ENCODE measurements at places on chromosomes 1 and 21.

DNA sequence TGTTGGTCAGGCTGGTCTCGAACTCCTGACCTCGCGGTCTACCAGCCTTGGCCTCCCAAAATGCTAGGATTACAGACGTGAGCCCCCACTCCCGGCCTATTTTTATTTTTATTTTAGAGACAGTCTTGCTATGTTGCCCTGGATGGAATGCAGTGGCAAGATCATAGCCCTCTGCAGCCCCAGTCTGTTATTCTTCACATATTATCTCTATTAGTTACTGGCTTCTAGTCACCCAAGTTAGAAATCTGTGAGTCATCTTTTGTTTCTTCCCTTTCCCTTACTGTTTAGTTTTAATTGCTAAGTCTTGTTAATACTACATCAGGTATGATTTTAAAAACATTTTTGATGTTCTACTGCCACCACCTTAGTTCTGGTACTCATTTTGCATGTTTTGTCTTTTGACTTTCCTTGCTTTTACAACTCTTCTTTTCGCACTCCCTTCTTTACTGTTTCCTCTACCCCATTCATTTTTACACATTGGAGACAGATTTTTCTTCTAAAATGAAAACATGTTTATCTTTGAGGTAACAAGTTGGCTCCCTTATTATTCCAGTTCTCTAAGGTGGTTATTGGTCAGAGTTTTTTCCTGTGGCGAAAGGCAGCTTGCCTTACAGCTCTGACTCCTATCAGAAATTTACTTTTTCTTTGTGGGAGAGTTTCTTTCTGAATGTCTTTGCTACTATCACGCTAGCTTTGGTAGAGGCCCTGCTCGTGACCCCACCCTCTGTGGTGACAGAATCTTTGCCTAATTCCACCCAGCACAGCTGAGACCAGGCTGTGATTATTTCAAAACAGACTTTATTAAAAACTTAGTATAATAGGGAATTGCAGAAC lies 19.5 kb downstream of the ZMYM4 start:
- DNase-seq: no peak

DNA sequence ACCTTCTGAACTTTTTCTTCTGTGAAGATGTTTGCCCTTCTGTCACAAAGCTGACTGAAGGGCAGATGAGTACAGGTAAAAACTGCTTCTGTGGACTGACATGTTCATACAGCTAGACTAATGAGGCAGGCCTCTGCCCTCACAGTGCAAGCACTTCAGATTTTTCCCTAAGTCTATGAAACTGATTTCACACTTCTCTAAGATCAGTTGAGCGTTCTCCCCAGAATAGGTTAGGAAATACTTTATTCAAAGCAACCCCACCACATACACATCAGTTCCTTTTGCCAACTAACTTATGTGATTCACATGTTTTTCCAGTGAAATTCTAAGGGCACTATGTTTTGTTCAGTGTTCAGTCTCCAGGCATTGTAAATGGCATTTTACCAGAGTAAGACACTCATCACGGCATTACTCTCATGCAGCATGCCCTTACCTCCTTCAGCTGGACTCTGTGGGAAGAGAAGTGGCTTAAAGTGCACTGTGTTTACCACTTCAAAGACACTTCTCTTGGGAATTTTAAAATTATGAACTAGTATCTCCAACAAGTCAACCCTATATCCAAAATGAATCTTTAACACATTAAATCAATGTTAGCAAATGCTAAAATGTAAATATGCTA lies 5.4 kb upstream of the PSMG1 start:
- DNase-seq: no peak

GRCh38 chr1:115411371-115412063 lies 73.5 kb upstream of the NGF start:
- no peak for DNase-seq

GRCh38 chr1:19055701-19056100 lies 99.2 kb upstream of the IFFO2 start:
- no peak for DNase-seq

- peak; percentile 41 for DNase-seq
Measured at GRCh38 chr1:10074059-10074851, 41.5 kb downstream of the UBE4B start.

- no peak for DNase-seq
Measured at GRCh38 chr1:224852901-224853568, 76.4 kb upstream of the DNAH14 start.

- no peak for DNase-seq
Measured at GRCh38 chr1:10001016-10001665, 4.1 kb downstream of the RBP7 start.

- DNase-seq: no peak
Measured at GRCh38 chr1:19507516-19507915, 22.2 kb upstream of the CAPZB start.

DNA sequence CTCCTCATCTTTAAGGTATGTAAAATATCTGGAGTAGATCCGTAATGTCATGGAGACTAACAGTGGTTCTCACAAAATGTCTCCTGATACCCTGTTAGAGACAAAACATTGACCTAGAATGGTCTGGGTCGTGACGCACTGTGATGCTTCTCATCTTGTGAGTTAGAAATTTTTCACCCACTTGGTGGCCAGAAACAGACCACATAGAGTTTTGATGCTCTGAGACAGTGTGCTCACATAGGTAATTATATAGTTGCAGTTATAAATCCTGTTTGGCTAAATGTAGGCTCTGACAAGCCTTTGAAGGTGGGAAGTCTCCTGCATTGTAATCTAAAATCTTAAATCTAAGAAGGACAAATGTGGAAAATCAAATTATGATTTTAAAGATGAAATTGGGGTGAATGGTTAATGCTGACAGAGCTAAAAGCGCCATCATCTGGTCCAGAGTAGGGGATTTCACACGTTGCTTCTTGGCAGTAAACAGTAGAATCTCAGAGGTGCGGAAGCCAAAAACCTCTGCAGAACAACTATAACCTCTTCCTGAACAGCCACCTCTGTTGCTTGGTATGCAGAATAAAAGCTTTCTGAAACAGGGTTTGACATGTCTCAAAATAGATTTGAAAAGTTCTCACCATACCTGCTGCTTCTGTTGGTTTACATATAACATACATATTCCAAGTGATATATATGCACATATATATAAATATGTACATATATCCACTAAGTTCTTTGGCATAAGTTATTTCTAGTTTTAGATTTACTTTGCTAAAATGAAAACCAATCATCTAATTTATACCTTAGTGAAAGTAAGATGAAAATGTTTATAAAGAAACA lies 17.1 kb downstream of the RPAP2 start:
- DNase-seq: no peak

- no peak for DNase-seq
Measured at GRCh38 chr1:216330262-216330661, 93.0 kb downstream of the USH2A start.

GRCh38 chr1:21645550-21645949 lies 23.6 kb downstream of the RAP1GAP start:
- no peak for DNase-seq

- no peak for DNase-seq
Measured at GRCh38 chr1:186142916-186143315, 232.1 kb downstream of the TPR start.

GRCh38 chr21:15809818-15810217 lies 80.0 kb downstream of the USP25 start:
- no peak for DNase-seq

- DNase-seq: peak; percentile 71
Measured at GRCh38 chr1:30757352-30758120, at the start of gene LAPTM5. TSS of gene LAPTM5 (minus strand) at chr1:30757774. CDS start at chr1:30757745, 29 bp downstream.

- DNase-seq: no peak
Measured at GRCh38 chr1:110798691-110799256, 74.2 kb upstream of the CD53 start.

DNA sequence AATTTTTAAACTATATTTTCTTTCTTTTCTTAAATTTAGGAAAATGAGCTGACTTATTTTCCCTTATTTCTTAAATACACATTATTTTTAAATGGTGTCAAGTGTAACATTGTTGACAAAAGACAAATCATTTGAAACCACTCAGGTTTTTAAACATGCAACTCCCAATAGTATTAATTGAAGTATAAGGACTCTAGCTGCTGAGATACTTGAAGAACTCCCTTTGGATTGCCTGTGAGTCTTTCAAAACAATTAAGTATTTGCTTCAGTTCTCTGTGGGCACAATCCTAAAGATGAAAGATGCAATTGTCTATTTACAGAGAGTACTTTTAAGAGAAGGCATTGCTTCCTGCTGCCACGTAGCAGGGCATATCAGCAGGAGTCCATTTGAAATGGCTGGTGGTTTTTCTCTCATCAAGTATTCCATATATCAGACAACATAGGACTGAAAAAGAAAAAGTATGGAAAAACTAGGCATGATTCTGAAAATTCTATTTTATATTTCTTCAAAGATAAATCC lies 373.4 kb downstream of the NEGR1 start:
- DNase-seq: no peak

DNA sequence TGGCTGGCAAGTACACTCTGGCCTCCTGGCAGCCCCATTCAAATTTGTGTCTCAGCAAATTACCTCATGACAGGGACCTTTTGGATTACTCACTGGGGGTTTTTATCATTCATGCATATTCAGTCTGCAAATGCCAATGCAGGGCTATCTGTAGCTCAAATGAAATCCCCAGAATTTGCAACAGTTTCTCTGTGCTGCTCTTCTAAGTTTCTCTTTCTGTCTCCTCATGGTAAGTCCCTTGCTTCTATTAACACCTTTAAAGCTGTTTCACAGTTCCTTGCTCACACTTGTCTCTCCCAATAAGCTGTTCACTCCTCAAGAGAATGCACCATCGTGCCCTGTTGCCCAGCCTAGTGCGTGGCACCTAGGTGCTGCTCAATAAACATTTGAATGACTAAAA lies 3.3 kb upstream of the FAM78B start:
- DNase-seq: peak; percentile 18

GRCh38 chr1:209335178-209335577 lies 248.3 kb upstream of the CAMK1G start:
- no peak for DNase-seq

DNA sequence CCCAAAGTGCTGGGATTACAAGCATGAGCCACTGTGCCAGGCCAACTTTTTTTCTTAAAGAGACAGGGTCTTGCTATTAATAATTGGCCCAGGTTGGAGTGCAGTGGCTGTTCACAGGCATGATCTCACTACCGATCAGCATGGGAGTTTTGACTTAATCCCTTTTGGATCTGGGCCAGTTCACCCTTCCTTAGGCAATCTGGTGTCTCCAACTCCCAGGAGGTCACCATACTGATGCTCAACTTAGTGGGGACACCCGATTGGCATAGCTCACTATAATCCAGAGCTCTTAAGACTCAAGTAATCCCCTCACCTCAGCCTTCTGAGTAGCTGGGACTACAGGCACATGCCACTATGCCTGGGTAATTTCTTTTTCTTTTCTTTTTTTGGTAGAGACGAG lies 64.2 kb upstream of the SCYL3 start:
- no peak for DNase-seq

DNA sequence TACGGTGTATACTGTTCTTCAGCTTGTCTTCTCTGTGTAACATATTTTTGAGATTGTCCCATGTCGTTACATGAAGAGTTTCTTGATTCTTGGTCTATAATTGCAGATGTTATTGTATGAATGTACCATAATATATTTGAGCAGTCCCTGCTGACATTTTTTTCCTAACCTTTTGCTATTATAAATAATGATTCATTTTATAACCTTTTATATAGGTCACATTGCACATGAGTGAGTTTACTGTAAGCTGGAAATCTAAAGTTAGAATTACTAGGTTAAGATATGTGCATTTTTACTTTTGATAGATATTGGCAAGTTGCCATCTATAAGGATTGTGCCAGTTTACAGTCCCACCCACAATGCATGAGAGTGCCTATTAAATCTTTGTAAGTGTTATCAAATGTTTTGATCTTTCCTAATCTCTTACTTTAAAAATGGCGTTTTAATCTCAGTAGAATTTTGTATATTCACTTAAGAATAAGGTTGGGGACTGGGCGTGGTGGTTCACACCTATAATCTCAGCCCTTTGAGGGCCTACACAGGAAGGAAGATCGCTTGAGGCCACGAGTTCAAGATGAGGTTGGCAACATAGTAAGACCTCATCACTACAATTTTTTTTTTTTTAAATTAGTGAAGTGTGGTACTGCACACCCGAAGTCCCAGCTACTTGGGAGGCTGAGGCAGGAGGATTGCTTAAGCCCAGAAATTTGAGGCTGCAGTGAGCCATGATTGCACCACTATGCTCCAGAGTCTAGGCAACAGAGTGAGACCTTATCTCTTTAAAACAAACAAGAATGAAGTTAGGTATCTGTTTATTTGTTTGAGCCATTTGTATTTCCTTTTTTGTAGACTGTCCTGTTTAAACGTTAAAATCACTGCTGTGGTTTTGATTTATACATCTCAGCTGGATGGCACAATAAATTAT lies 36.5 kb downstream of the ZMYM1 start:
- DNase-seq: no peak

DNA sequence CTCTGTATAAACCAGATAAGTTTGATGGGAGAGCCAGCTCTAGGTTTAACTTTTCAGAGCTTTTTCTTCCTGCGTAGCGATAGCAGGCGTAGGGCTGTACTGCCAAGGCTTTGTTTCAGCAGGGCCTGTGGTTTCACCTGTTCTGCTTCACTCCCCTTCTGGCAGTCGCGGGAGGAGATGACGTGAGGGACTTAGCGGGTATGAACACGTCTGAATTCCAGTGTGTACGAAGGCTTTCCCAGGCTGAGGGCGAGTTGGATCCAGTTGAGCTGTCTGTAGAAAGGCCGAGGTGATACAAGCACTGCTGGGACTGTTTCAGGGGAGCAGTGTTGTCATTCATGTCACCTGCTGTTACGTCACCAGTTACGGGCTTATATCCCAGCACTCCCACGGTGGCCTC lies 21.2 kb downstream of the PEX14 start:
- no peak for DNase-seq

- DNase-seq: no peak
Measured at GRCh38 chr1:187411118-187411517, 582.4 kb downstream of the PLA2G4A start.

DNA sequence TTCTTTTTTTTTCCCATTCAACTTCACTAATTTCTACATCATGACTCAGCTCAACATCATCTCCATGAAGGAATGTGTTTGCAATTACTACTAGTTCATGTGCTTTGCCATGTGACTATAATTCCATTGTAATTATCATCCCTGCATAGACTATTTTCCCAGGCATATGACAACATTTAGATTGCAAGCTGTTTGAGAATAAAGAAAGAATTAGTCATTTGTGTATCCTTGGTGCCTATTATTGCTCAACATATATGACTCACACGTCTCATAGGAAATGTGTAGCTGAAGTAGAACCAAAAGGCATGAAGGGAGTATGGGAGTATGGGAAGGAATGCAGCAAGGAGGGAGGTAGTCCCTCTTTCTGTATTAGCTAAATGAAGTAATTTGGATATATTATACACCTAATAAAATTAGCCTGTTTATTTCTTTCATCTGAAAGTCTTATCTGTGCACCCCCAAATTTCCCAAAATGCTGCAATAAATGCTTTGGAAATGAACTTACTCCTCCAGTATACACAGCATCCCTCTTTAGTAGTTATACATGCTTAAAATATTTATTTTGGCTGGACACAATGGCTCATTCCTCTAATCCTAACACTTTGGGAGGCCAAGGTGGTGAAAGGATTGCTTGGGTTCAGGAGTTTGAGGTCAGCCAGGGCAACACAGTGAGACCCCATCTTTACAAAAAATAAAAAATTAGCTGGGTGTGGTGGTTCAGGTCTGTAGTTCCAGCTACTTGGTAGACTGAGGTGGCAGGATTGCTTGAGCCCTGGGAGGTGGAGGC lies 316.9 kb upstream of the ADGRL4 start:
- DNase-seq: no peak

- DNase-seq: no peak
Measured at GRCh38 chr1:167565922-167566321, 12.4 kb upstream of the CREG1 start.
